AG20443 (cell line): ENCODE measurements at places on chromosomes 3 and 15.

DNA sequence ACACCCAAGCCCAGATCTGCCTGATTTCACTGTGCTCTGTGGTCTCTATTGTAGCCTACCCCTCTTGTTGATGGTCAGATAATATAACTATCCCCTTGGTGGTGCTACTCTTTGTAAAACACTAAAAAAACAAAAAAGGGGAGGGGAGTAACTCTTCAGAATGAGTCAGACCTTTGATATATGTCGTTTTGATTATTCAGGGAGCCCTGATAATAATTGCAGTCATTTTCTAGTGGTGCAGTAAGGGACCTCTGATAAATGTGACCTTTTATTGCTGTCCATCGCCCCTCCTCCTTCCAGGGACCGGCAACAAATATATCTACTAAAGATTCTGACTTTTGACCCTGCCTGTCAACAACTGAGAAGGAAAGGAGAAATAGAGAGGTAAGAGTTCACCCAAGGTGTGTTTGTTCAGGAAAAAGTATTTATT is 45.1 kb upstream of the MAGI1 start:
- no peak for DNase-seq

GRCh38 chr3:66885326-66886000 is 112.6 kb upstream of the KBTBD8 start:
- no peak for DNase-seq

GRCh38 chr15:28885630-28886430 is at the start of gene APBA2:
TSS of gene APBA2 (plus strand) at chr15:28885974. CDS start at chr15:29053885, 167,911 bp downstream.
- DNase-seq = peak; percentile 43

DNA sequence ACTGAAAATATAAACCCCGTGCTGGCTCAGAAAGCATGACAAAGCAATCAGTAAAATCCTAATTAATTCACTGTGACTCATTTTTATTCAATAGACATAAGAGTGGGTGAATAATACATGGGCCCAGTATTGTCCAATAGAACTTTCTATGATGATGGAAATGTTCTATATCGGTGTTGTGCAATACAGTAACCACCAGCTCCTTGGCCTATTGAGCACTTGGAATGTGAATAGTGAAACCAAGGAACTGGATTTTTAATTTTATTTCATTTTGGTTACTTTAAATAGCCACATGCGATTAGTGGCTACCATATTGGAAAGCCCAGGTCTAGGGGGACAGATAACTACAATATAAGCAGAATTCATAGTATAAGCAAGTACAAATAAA is 69.8 kb upstream of the PPP2R3A start:
- no peak for DNase-seq

GRCh38 chr3:173217127-173217526 is 76.1 kb upstream of the SPATA16 start:
- DNase-seq = no peak

- peak; percentile 82 for DNase-seq
Measured at GRCh38 chr3:42652611-42653302, 740 bp upstream of the ZBTB47 start.

GRCh38 chr15:33757516-33758232 is 210.6 kb upstream of the CHRM5 start:
- no peak for DNase-seq

DNA sequence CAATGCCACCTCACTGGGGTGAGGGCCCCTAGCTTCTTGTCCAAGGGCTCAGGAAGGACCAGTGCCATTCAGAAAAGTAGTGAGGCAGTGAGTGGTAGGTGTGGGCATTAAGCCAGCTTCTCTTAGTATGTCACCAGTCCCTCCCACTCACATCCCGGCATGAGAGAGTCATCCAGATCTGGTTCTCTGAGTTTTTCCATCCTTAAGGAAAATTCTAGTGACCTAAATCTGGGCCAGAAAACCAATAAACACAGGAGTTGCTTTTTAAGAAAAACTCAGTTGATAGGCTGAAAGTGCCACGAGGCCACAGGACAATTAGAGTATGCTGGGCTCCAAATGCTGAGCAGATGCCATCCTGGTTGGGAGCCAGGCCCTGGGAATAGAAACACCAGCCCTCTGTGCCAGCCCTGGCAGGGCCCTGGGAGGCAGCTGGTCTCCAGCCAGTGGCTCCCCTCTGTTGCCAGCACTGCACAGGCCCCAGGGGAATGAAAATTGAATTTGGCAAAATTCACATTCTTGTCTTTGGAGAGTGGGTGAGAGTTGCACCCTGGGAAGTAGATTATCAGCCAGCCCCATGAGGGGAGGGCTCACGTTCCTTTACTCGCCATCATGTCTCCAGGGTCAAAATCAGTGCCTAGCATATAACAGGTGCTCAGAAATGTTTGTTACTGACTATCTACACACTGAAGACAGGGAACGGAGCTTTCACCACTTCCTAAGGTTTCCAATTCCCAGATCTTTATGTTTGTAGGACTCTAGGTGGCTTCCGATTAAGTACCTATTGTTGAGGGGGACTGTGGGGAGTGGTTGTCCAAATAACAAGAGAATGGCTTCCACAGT is 52.8 kb downstream of the FAM43A start:
- peak; percentile 62 for DNase-seq

DNA sequence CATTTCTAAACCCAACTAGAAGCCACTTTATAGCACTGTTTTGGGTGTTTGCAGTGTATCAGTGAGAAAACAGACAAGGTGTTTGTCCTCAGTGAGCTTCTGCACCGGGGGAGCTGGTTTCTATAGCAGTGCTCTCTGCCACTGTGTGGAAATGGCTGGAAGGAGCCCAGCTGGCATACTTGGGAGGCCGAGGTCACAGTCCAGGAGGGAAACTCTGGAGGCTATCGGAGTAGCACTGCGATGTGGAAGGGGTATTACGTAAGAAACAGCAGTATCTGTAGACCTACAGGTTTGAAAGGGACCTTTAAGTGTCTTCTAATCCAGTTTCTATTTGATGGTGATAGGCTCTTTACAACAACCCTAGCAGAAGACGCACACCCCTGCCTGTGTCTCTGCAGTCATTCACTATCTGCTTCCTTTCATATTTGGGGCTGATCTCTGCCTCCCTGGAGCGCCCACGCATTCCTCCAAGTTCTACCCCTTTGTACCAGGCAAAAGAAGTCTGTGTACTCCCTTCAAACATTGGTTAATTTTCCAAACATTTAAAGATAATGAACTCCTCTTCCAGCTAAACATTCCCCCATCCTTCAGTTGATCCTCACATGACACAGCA is 87.4 kb upstream of the ADAMTS17 start:
- DNase-seq = no peak

DNA sequence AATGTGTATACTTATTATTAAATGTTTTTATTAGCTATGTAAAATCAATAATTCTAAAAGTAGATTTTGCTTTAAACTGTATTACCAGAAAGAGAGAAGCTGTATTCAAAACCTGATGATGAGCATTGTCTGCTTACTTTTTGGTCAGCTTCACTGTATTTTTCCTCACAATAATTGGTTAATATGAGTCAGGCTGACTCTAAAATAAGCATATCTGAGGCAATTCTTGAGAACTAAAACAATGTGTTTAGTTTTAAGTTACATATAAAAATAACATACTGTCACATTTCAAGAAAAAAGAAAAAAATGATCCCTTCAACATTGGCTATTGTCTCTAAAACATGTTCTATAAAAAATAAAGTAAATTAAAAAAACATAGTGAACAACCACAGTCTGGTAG is 66.1 kb downstream of the EPHA3 start:
- no peak for DNase-seq

- DNase-seq = peak; percentile 75
Measured at GRCh38 chr3:51371943-51372557, 13.0 kb upstream of the MANF start.

- DNase-seq = no peak
Measured at GRCh38 chr3:98058244-98058960, 23.3 kb upstream of the GABRR3 start.

DNA sequence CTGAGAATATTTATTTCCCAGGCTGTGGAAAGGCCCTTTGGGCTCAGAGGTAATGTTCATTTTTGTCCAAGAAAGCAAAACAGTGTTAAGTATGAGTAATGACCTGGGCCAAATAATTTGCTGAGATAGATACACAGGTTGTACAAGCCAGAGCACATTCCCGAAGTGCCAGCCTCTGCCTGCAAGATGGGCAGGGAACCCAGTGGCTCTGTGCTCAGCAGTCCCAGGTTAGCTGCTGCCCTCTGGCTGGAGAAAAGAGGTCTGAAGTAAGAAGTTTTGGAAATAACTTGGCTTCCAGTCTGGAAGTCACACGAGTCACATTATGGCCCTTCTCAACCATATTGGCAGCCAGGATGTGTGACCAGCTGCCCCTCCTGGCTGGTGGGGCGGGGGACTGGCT is 20.2 kb downstream of the MYZAP start:
- peak; percentile 55 for DNase-seq

- DNase-seq = no peak
Measured at GRCh38 chr3:40308725-40309417, 636 bp upstream of the EIF1B start.

DNA sequence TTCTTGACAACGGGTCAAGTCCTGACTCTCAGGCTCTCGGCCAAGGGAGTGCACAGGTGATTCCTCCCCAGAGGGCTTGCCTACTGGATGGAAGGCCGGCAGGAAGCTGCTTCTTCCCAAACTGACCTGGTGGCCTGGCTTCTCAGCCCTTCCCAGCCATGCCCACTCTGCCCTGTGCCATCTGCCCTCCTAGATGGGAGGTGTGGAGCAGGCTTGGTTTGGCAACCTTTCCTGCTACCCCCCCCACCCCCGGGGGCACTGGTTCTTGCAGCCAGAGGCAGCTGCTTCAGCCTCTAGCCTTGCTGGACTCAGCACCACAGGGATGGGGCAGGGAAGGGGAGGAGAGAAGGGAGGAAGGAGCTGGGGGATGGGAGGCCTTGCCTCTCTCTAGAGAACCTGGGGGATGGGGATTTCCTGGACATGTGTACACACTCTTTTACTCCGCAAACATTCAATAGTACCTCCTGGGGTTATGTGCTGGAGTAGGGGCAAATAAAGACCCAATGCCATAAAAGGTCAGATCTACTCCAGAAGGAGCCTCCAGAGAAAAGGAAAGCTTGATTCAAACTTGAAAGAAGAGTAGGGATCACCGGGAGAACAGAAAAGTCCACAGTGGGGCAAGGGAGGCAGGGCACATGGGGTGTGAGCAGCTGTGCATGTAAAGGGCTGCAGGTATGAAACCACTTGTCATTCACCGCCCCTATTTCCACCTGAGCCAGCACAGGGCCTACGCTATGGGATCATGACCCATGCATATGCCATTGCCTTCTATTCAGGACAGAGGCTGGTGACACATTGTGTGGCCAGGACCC is 4.2 kb upstream of the DAPK2 start:
- DNase-seq = no peak

DNA sequence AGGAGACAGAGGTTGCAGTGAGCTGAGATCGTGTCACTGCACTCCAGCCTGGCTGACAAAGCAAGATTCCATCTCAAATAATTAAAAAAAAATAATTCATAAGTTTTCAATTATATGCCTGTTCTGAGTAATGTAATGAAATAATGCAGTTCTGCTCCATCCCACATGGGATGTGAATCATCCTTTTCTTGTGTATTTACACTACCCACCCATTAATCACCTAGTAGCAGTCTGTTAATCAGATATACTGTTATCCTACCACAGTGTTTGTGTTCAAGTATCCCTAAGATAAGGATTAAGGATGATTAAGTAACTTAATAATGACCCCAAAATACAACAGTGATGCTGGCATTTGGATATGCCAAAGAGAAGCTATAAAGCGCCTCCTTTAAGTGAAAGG is 38.8 kb downstream of the PIGB start:
- peak; percentile 40 for DNase-seq

DNA sequence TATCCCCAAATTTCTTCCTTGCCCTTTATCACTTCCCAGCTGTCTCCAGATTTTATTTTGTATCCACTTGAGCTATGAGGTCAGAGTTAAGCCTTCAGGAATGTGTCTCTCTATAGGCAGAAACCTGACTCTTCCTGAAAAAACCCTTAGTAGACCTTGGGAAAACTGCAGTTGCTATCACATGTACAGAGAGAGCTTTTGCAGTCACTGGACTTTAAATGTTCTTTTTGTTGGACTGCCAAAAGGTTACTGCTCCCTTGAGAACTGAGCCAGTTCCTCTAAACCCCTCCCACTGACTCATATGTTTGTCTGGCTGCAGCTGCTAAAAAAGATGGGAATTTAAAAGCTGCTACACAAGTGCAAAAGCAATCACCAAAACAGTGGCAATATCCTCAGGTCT is 169.1 kb upstream of the CCDC54 start:
- DNase-seq = peak; percentile 87

DNA sequence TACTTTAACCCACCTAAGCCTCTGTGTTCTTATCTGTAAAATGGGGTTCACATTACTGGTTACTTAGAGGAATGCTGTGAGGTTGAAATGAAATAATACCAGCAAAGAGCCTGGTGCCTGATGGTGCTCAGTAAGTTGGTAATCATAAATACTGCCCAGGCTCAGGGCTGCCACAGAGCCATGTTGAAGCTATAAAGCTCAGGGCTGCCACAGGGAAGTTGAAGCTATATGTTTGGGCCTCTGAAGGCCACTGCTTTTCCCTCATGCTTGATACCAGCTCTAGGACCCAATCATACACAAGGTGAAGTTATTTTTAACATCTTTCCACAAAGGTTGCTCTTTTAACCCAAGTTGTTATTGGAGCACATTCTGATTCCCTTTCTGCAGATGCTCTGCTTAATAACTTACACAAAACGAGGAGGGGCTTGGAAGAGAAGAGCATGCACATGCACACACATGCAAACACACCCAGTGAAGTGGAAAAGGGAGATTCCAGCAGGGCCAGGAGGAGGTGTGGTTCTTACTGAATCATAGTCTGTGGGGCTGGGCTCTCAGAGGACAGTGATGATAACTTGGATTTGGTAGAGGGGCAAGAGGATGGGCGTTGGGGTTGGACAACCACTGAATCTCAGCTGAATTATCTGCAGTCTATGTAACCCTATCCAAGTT is 17.4 kb downstream of the PARP14 start:
- no peak for DNase-seq

DNA sequence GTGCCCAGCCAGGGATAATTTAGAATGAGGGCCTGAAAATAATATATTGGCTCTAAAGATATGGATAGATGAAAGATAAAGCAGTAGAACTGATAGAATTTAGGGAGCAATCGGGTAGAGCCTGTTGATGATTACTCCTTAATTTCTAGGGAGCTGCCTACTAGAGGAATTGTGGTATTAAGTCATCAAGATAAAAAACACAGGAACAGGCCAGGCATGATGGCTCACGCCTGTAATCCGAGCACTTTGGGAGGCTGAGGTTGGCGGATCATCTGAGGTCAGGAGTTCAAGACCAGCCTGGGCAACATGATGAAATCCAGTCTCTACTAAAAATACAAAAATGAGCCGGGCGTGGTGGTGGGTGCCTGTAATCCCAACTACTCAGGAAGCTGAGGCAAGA is 130.4 kb downstream of the PCCB start:
- DNase-seq = no peak

- no peak for DNase-seq
Measured at GRCh38 chr3:127006781-127007436, 24.0 kb downstream of the PLXNA1 start.

DNA sequence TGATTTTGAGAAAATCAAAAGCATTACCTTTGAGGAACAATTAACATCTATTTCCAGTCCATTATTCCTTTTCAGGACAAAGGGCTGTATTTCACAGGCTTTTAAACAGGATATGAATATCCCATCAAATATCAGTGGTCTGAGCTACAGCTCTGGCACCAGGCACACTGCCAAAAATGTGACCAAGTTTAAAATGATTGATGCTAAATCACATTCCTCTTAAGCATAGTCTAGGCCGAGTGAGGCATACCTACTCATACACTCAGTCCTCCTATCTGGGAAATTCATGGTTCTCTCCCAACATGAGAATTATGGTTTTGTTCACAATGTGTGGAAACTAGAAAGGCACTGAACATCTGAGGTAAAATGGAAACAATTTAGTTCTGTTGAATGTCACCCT is 683.5 kb downstream of the TUSC7 start:
- no peak for DNase-seq

GRCh38 chr15:44584162-44584749 is 47.3 kb downstream of the EIF3J start:
- peak; percentile 33 for DNase-seq
